CD4-positive, alpha-beta T cell treated with Interferon gamma for 1 hour (primary cell): ENCODE measurements at places on chromosomes 2 and 18.

DNA sequence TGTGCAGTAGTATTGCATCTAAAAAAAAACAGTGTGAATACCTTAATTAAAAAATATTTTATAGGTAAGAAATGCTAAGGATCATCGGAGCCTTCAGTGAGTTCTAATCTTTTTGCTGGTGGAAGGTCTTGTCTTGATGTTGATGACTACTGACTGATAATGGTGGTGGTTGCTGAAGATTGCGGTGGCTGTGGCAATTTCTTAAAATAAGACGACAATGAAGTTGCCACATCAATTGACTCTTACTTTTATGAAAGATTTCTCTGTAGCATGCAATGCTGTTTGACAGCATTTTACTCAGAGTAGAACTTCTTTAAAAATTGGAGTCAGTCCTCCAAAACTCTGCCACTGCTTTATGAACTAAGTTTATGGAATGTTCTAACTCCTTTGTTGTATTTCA is 36.2 kb downstream of the GLS start:
- no peak for DNase-seq

- no peak for DNase-seq
Observed at GRCh38 chr2:29398384-29399237, 283.4 kb downstream of the CLIP4 start.

DNA sequence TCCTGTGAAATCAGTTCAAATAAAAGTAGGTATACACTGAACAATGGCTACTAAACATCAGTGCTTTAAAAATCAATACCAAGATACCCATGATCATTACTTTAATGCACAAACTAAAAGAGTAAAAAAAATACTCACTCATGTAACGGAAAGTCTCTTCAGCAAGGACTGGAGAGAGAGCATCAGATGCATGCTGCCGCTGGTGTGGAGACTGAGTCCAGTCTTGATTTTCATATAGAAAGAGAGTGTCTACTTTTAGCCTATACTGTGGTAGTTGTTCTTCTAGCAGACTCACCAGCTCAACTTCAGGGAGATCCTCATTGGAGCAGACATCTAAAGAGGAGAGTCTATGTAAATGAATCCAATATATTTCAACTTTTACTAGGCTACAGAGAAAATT is 44.0 kb downstream of the TRAK2 start:
- no peak for DNase-seq

DNA sequence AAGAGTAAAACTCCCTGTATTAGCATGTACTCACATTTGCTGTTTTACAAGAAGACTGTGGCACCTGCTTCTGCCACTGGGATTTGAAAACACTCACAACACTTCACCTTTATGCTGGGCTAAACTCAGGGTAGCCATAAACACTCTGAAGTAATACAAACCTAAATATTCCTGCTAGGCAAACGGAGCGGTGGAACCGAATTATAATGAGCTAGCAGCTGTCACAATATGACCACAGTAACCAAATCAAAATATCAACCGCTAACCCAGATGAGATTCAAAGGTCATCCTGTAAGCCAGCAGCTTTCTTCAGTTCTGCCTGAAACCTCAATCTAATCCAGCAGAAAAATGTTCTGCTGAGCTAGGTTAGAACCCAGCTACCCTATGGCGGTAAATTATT is 132.1 kb downstream of the TCF4 start:
- no peak for DNase-seq

DNA sequence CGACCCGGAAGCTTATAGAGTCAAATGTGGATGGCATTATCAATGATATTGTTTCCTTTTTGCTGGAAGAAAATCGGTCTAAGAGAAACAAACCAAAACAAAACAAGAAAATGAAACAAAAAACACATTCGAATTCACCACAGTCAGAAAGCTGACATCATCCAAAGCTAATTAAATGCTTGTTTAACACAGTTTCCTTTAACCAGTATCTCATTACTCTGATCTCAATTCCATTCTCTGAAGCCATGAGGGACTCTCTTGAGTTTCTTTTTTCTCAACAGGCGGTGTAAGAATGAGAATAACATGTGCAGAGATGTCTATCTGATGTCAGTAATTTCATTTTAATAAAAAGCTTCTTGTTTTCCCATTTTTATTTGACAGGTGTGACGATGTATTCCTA is 1448.3 kb upstream of the DDX18 start:
- no peak for DNase-seq

DNA sequence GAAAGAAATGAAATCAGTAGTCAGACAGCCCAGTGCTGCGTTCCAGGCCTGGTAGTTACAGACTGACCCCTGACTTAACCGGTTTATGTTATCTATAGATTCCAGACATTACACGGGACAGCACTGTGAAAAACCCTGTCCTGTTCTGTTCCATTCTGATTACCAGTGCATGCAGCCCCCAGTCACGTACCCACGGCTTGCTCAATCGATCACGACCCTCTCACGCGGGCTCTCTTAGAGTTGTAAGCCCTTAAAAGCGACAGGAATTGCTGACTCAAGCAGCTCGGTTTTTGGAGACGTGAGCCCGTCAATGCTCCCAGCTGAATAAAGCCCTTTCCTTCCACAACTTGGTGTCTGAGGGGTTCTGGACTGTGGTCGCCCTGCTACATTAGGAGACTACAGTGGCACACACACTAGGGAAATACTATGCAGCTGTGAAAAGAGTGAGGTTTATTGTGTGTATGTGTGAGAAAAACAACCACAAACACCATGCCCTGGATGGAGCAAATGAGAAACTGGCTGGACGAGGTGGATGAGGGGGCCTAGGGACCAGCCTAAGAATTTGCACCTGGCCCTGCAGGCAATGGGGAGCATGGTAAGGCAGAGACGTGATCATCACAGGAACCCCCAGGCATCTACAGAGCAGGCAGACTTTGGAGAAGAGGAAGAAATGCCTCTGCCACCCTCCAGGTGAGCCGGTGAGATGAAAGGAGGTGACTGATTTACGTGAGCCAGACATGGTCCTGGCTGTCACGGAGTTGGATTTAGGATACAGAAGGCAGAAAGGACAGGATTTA is 49.1 kb upstream of the SEMA4C start:
- DNase-seq = no peak

DNA sequence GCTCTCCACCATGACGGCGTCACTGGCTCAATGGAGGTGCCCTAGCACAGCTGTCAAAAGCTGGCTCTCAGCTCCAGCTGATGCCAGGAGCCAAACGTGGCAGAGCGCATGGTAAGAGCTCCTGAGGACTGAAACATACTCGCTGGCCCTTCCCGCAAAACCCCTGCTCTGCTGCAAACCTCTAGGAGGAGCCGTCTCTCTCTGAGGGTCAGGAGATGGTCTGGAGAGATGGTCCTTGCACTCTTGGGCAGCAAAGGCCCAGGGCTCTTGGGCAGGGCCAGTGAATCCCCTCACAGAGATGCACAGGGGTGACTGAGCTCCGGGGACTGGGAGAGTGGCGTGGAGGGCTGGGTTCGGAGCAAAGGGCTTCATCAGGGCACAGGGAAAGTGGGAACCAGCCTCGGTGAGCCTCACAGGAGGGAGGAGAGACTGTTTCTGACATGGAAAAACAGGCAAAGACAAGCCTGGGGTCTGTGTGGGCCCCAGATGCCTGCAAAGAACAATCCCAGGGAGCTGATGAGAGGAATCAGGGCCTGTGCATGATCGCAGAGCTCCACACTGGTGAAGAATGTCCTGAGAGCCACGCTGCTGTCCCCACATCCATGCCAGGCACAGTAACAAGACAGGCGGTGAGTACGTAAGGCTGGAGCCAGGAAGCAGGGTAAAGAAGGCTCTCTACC is 17.2 kb downstream of the SNORC start:
- no peak for DNase-seq

DNA sequence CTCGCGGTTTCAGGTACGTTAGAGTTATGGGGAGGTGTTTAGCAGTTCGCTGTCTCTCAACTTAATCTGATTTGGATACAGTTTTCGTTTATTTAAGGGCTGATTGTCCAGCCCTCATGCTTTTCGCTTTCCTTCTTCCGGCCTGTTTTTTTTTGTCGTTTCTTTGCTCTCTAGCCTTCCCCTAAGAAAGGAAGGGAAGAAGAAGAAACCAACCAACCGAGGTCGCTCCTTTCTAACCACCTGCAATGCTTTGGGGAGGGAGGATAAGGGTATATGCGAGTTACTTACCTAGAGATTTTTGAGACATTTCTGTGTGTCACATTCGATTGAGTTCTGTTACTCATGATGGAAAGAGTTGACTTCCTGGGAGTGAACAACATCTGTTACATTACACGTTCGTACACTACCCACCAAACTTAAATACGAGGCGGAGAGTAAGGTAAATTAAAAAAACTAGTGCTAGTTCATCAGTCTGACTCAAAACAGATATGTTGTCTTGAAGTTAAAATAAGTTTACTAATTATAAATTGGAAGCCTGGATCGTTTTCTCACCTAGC is 918 bp downstream of the EIF5B start:
- no peak for DNase-seq

- no peak for DNase-seq
Observed at GRCh38 chr2:238294393-238295143, 6.2 kb upstream of the PER2 start.

DNA sequence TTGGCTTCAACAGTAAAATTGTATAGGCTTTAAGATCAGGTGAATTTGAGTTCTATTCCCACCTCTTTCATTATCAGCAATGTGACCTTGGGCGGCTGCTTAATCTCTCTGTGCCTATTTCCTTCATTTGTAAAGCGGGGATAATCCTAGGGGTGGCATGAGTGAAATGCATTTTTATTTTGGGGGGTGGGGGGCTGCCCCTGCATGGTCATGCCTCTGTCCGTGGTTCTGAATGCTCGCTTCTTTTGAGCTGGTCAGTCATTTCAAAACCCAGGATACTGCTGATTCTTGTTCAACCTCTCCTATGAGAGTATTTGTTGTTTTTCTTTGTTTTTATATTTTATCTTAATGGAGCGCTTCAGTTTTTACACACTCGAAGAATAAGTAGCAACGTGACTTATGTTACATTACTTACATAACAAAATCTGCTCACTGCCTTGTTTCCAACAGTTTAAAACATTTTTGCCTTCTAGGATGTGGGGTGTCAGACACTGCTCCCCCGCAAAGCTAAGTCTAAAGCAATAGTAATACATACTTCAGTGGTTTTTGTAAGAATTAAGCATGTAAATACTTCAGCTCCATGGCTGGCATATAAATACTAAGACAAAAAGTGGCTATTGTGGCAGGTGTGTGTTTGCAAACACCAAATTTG is 152.6 kb upstream of the PELI1 start:
- no peak for DNase-seq

GRCh38 chr18:22475426-22476100 is 57.8 kb upstream of the CTAGE1 start:
- no peak for DNase-seq

DNA sequence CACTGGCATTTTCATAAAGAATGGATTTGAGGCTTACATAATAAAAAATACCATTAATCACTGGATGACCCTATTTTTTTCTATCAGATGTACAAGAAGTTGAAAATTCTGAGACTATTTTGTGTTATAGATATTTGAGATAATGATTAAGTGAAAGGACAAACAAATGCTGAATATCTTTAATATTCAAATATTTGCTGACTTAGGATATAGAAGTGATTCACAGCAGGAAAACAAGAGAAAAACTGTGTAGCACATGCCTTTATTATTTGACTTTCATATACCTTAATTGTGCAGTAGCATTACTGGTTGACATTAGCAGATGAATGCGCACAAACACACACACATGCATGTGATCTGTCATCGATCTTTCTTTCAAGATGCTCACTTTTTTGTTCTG is 766.5 kb downstream of the SATB2 start:
- no peak for DNase-seq

DNA sequence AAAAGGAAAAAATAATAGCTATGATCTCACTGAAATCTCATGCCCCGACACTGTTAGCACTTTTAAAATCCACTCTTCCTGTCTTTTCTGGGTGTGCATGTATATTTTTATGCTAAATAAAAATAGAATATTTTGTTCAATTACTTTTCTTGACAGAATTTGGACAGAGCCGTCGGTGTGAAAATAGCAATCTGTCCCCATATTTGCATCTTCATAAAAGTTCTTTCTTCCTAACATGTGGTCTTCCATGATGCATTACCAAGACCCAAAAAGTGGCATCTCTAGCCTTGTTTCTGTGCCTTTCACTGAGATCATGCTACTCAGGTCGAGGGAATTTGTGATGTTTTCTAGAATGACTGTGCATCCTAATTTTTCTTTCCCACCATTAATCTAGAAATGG is 298.8 kb upstream of the CCDC68 start:
- DNase-seq = no peak

DNA sequence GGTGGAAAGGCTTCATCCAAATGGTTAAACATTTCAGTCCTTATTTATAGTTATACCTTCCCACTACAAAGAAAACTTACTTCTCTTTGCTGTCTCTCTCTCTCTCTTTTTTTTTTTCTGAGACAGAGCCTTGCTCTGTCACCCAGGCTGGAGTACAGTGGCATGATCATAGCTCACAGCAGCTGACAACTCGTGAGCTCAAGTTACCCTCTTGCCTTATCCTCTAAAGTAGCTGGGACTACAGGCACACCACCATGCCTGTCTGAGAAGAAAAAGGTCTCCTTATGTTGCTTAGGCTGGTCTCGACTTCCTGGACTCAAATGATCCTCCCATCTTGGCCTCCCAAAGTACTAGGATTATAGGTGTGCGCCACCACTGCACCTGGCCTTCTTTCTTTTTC is 32.3 kb upstream of the OLA1 start:
- no peak for DNase-seq

DNA sequence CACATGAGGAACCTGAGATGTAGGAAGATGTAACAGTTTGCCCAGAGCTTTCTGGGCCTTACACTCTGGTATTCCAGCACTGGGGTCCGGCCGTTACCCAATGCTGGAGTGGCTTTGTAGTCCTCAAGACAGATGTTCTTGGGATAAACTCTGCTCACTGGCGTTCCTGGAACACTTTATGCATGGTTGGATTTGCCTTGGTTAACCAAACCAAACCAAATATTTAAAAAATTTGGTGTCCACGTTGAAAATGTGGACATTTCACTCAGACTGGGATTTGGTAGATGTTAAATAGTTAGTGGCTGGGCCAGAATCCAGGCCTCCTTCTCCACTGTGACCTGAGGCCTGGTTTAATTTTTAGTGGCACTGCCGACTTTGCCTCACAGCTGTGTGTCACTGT is 81.5 kb downstream of the ACOXL start:
- DNase-seq = no peak

DNA sequence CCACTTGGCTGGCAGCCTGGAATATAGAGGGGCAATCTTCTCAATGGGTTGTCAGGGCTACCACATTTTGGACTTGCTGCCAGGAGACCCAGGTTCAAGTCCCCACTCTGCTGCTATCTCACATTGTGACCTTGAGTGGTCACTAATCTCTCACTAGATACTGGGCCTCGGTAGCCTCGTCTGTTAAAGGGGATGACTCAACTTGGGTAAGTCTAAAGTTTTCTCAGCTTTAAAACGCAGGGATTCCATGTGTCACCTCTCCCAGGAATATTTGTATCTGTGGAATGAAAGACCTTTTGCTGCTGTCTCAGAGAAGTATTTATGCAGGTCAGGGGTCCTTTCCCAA is 86.3 kb downstream of the SEMA4F start:
- no peak for DNase-seq

- DNase-seq = no peak
Observed at GRCh38 chr2:29733213-29733612, 188.2 kb downstream of the ALK start.
